H54 (cell line): ENCODE measurements at places on chromosomes 7 and 10.

DNA sequence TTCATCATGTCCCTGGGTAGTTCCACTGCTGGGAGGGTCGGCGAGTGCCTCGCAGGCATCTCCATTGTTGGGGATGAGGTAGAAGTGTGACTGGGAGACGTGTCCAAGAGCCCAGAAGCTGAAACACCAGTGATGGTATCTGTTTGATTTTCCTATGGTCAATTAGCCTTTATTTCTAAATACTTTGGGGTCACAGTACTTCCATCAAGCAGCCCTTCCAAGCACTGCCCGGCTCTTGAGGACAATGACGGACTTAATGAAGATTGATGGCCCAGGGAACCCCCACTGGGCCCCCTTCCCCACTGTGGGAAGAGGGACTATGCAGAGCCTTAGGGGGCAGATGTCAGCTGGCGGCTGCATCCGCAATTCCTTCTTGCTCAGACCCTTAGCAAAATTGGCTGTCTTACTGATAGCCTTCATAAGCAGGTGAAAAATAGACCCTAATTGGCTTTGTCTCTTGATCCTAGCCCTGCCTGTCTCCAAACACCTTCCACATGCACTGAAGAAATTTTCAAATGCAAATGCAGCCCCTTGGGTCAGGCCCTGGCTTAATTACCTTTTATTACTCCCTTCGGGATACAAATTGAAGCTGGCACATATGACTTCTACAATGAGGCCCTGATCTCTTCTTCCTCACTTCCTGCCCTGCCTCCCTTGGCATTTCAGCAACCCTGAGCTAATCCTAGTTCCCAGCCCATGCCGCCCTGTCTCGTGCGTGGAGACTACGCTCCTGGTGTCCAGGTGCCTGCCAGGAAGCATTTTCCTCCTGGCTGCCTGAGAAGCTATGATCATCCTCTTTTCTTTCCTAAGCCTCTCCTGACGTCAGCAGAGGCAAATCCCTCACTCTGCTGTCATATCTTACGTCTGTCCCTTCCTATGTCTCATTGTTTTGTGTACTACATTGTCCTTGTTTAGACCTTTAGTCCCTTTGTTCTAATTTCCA, 124.5 kb upstream of the GDF10 start:
- DNase-seq: no peak

DNA sequence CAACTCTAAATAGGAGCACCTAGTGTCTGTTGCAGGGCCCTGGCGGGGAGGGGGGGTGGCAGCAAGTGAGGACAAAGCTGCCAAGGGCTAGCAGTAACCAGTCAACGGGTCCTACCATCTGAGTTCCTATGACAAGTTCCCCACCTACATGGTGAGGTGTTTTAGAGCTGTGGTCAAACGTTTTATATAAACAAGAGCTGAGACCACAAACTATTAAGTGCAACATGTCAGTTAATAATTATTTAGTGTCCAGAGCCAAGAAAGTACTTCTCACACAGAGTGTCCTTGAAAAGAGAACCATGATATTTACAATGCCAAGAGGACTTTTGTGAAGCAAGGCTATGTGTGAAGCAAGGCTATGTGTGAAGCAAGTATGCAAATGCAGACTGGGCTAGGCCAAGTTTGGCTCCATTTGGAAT, 434.7 kb downstream of the TNS3 start:
- no peak for DNase-seq

GRCh38 chr10:84204122-84204521, 9.8 kb downstream of the CDHR1 start:
- DNase-seq: peak; percentile 41

DNA sequence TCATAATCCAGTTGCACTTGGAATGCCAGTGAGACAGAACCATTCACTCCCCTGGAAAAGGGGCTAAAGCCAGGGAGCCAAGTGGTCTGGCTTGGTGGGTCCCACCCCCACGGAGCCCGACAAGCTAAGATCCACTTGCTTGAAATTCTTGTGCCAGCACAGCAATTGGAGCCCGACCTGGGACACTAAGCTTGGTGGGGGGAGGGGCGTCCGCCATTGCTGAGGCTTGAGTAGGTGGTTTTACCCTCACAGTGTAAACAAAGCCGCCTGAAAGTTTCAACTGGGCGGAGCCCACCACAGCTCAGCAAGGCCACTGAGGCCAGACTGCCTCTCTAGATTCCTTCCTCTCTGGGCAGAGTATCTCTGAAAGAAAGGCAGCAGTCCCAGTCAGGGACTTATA, 200.7 kb upstream of the NPSR1 start:
- DNase-seq: no peak

DNA sequence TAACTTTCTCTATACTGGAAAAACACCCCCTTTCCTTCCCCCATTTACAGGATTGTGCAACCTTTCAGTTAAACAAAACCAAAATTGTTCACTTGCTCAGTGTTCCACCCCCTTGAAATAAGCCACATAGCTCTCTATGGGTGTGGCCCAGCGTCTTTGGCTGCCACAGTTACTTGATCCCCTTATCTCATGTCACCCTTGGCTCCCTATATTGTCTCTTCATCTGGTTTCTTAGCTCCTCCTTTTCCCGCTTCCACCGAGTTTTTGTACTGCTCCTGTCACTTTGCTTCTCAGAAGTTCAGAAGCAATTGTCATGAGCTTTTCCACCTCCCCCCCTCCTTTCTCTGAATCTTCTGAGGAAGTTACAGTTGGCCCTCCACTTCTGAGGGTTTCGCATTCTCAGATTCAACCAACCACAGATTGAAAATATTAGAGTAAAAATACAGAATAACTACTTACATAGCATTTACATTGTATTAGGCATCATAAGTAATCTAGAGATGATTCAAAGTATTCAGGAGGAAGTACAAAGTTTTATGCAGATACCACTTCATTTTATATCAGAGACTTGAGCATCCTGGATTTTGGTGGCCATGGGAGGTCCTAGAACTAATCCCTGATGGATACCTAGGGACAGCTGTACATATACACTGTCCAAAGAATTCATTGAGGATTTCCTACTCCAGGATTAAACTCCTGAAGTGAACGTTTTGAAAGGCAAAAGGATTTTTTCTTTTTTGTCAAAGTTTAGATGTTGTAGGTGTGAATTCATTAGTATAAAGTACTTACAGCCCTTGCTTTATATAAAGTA, 60.4 kb downstream of the ADD3 start:
- no peak for DNase-seq

GRCh38 chr7:130256704-130257103, 10.0 kb upstream of the CPA2 start:
- DNase-seq: no peak
